Stimulated activated CD8-positive, alpha-beta memory T cell treated with anti-CD3 and anti-CD28 coated beads, Interleukin-15, amount 100 ng/mL, for 24 hours (primary cell): ENCODE measurements at places on chromosomes 5 and 9.

GRCh38 chr5:45411971-45412612 lies 284.1 kb downstream of the HCN1 start:
- DNase-seq: no peak

DNA sequence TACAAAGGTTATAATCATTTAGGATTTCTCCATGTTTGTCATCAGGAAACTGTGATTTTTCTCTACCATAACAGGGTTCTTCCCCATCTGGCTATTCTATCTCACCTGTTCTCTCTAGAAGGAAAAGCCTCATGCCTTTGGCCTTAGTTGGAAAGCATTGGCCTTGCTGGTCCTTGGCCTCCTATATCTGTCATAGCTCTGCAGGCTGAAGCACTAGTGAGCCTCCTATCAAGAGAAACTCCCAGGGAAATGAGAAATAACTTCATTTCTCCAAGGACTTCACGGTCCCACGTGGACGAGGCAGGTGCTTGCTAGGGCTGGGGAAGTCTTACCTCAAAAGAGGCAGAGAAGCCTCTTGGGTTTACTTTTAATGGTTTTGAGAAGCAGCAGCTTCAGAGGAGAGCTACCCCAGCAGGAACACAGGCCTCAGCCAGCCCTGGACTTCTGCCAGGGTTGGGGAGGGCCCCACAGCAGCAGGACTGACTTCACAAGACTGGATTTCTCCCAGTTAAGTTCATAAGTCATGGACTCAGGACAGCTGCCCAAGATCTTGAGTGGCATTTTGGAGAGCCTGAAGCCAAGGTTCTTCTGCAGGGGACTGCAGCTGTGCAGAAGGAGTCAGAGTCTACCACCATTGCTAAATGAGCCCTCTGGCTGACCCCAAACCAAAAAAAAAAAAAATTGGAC lies 15.8 kb upstream of the PSAT1 start:
- no peak for DNase-seq

DNA sequence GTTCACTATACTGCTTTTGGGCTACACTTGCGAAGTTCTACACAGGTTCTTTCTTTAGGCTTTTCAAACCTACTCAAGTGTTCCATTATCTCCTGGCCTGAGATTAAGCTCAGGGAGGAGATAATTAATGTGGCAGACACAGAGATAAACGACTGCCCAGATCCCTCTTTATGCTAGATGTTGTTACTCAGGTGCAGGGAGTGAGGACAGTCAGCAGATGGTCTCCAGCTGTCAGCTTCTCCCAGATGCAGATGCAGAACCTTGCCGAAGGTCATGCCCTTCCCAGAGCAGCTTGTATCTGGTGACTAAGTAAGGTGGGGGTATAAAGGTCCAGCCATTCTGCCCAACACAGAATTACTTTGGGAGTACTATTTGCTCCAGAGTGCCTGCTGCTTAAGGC lies 166.2 kb downstream of the ZNF462 start:
- DNase-seq: no peak

DNA sequence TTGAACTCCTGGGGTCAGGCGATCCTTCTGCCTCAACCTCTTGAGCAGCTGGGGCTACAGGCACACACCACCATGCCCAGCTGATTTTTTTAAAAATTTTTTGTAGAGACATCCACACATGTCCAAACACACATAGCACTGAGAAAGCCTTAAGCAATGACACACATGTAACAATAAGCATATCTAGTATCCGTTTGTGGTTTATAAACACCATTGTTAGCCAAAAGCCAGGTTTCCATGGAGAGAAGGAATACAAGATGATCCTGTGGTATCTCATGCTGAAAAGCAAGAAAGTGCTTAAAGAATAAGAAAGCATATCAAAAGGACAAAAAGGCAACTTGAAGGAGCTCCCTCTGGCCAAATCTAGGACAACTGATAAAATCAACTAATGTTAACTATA lies 29.7 kb upstream of the SLC1A3 start:
- DNase-seq: no peak

DNA sequence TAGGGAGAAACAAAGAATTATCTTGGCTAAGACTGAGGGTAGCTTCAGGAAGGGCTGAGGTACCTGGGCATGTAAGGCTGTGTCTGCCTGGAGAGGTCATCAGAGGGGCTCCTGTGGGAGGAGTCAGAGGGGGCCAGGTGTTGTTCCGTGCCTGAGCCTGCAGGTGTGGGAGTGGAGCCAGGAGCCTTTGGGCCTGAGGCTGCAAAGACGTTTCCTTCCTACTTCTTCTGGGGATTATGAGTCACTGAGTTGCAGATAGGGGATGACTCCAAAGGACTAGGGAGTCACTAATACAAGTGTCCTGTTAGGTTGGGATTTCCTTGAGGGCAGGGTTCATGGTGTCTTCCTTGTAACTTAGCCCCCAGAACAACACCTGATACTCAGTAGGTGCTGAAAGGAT lies 391.1 kb downstream of the ARHGEF28 start:
- DNase-seq: no peak

- no peak for DNase-seq
Observed at GRCh38 chr9:28342815-28343338, 769.6 kb upstream of the C9orf72 start.

- no peak for DNase-seq
Observed at GRCh38 chr5:143177263-143177983, 226.1 kb downstream of the NR3C1 start.

DNA sequence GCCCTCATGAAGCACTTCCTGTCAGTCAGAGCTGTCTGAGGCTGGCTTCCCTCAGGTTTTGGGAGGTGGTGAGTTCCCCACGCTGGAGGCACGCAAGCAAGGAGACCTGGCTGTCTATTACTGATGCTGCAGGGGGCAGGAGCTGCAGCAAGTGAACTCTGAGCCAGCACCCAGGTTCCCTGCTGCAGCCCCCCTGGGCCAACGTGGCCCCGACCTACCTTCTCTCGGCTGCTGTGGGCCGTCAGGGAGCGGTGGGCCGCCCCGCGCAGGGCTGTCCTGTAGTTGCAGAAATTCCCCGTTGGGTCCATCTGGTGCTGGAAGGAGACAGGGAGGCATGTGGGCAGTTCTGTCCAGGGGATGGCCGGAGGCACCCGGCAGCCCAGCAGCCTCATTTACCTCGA lies 46.8 kb upstream of the RNF130 start:
- DNase-seq: no peak

- DNase-seq: no peak
Observed at GRCh38 chr5:179620703-179621350, 2.6 kb downstream of the HNRNPH1 start.

GRCh38 chr9:2849941-2850340 lies 6.0 kb upstream of the PUM3 start:
- DNase-seq: no peak

DNA sequence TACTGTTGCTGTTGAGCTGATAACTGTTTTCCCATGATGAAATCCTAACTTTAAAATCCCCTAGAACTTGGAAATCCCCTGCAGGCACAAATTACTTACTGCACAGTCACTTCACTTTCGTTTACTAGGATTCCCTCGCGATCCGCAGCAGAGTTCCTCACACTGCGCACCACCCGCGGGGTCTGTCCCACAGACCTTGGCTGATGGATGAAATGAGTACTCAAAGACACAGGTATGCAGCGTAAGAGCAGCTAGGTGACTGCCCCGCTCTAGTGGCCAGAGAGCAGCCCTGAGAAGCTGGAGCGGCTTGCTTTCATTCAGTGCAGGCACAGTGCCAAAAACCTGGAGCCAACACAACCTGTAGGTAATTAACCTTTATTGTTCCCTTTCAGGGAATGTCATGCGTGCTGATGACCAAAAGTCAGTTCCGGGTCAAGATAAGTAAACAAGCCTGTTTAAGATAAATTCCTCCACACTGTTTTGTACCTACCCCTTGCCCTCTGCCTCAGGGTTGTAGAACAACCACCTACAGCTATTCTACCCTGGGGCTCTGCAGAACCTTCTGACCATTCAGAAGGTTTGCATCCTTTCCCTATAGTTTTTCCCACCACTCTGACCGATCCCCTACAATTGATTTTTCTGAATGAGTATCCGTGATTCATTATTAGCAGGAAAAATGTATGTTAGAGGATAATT lies 191.2 kb downstream of the CDH9 start:
- no peak for DNase-seq

DNA sequence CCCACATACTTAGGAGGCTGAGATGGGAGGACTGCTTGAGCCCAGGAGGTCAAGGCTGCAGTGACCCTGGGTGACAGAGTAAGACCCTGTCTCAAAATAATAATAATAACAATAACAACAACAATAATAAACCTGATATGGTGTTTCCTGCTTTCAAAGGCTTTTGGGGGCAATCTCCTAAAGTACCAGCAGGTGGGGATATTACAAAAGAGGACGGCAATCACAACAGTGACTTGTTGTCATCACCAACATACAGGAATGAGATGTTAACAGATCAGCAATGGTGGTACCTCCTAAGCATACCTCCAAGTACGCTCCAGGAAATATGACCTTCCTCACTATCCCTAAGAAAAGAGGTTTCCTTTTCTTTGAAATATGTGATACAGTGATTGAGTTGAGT lies 91.1 kb upstream of the RNF180 start:
- no peak for DNase-seq

DNA sequence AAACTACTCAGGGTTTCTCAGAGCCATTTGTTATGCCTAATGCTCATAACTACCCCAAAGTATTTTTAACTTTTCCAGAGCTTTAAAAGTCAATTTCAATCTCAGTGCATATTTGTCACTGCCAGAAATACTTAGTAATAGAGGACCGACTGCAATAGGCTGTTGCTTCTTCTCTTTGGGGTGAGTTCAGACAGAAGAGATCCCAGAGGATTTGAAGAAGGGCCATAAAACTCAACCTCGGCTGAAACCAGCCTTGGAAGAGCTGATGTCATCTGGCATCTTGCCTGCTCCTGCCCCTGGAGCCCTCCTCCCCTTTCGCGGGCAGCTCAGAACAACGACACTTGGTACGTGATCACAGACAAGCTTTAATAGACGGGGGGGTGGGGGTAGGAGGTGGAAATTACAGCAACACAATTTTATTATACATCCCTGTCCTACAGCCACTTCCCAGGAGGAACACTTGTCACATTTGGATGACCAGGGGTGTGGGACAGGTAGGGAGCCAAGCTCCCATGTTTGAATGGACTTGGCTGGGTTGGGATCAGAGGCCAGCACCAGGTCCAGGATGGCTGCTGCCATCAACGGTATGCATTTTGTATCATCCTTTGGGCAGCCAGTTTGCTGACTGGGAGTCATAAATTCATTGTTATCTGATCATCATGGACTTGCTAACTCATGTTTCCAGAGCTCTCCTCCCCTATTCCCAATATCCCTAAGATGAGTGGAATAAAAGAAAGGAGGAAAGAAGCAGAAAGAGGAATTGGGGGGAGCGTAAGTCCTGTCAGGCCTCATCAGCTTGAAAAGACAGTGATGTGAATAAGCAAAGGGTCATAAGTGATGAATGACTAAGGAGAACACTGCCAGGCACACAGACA lies 186.6 kb upstream of the PANK3 start:
- no peak for DNase-seq

DNA sequence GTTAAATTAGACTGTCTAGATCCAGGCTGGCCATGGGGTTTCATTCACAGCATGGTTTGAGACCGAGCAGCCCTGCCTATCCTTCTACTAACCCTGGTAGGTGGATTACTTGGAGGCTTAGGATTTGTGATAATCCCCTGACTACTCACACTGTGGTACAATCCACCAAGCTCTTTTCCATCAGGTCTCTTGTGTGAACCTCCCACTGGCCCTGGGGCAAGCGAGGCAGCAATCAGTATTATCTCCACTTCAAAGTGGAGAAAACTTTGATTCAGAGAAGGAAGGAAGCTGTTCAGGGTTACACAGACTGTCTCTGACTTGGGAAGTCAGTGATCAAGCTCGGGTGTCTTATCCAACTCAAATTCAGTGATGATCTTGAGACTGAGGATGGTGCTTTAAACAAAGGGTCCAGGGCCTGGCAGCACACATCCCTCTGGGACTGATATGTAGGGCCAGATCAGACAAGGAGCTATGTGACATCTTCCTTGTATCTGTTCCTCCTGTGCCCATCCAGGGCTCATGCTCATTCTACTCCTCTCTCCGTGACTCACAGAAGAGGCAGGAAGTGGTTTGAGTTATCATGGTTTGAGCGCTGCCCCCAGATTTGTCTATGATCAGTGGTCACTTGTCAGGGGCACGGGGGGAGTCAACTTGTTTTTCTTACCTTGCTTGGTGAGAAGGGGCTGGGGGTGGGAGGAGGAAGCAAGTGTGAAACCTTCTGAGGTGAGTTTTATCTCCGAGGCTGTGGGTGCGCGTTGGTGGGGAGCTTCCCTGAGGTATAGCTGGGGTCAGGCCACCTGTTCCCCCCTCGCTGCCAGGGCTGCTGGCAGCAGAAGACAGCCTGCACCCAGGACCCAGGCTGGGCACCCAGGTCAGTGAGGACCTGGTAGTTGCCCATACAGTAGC lies 48.6 kb downstream of the RGS3 start:
- peak; percentile 31 for DNase-seq

DNA sequence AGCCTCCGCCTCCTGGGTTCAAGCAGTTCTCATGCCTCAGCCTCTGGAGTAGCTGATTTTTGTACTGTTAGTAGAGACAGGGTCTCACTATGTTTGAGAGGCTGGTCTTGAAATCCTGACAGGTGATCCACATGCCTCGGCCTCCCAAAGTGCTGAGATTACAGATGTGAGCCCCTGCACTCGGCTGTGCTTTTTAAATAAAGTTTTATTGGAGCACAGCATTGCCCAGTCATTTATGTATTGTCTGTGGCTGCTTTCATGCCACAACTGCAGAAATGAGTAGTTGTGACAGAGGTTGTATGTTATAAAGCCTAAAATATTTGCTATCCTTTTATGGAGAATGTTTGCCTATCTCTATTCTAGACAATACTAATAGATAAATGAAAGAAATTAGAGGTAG lies 169.2 kb downstream of the AOPEP start:
- no peak for DNase-seq

- no peak for DNase-seq
Observed at GRCh38 chr9:119639287-119639955, 270.2 kb upstream of the BRINP1 start.

- DNase-seq: no peak
Observed at GRCh38 chr9:22469928-22470544, 23.4 kb downstream of the DMRTA1 start.

GRCh38 chr5:108168915-108169314 lies 213.0 kb downstream of the FBXL17 start:
- no peak for DNase-seq

DNA sequence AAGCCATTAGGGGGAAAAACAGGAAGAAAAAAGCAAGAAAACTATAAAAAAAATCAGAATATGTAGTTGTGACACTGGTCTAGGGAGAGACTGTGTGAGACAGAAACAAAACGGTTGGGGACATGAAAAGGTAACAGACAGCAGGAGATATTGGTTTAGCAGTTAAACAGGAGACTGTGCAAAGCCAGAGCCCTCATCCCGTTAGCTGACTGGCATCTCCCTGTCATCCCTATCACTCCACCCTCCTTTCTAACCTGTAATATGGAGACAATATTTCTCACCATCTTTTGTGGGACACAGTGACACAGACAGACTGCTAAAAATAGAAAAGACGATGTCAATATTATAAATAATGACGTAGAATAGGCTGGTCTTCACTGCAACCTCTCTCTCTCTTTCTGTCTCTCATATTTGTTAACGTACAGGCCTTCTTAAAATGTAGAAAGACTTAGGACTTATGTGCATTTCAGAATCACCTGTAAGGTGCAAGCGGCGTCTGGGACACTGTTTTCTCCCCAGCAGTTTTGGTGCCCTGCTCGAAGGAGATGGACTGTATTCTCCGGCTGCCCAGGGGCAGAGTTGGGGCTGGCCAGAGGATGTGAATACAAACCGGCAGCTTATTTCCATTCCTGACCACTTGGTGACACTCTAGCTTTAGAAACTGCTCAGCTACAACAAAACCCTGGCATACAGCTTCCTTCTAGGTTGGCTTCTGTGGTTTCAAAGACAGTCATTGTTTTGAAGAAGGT lies 190.6 kb downstream of the MAT2B start:
- DNase-seq: no peak

- DNase-seq: no peak
Observed at GRCh38 chr9:75626860-75627259, 263.6 kb upstream of the PCSK5 start.
